ENCODE measurements at places on chromosomes 5 and 9.

GRCh38 chr5:139092741-139093343 lies 105.3 kb downstream of the SIL1 start:
- no peak for DNase-seq

DNA sequence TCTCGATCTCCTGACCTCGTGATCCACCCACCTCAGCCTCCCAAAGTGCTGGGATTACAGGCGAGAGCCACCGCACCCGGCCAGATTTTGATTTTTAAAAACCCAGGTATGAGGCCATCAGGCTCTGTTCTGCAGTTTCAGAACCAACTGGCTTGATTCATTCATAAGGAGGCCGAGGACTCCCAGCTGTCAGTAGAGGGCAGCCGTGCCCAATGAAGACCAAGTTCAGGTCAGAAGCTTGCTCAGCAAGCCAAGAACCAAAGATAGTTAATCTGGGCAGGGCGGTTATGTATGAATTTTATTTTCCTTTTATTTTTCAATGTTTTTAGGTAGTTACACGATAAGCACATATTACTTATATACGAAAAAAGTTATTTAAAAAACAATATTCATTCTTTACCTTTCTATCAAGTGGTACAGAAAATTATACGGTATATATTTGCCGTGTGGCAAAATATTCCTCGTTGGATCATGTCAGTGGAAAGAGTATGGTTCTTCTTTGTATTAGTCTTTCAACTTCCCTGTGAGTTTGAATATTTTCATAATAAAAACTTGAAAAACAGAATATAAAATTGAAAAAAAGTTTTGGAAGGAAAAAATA lies 18.0 kb downstream of the MGAT1 start:
- peak; percentile 79 for DNase-seq

DNA sequence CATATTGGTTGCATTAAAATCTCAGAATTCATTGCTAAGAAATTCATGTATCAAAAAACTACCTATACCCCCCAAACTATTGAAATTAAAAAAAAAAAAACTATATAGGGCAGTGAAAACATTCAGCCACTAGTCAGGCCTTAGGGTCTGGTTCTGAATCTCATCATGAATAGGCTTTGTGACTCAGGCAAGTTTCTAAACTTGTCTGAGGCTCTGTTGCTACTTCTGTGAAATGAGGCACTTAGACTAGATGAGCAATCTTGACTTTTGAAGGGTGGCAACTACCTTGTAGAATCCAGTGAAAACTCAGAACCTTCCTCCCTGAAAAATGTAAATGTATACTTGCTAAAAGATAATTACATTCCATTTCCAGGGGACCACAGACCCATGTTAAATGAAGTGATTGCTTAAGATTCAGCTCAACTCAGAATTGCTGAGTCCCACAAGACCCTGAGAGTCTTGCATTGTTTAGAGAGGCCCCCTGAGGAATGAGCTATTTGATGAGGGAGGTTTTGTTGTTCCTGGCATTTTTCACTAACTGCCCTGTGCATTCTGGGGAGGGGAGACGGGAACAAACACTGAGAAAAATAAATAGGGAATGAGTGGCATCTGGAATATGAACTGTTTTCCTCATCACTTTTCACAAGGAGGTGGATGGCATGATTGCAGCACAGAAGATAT lies 29.5 kb downstream of the RAI14 start:
- DNase-seq = no peak

DNA sequence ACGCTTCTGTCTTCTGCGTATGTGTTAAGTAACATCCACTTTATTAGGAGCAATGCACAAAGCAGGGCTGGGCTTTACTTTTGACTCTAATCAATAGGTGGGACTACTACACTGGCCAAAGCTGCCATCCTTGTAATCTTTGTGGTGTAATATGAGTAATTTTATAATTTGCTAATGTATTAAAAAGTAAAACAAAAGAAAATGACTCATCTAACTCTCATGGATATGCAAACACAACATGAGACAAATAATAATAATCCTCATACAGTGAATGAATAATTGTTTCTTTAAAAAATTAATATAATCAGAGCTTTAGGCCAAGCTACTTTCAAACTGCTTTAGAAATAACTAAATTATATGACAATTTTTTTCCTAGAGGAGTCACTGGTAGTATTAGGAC lies 90.7 kb downstream of the NR3C1 start:
- DNase-seq = no peak

DNA sequence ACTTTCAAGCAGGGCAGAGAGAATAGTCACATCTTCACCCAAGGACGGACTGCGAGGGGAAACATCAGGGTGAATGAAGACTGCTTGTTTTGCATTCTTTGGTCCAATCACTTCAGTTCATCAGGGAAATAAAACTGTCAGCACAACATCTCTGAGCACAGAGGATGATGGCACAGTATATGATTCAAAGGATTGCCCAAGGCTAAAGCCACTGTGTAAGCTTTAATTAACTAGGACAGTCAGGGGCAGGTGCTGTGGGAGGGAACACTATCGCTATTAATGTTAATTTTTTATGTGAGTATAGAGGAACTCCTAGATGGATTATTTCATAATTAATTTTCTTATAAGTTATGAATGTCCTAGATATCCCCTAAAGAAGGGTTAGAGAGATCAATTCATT lies 112.1 kb downstream of the BASP1 start:
- DNase-seq = no peak

- DNase-seq = no peak
These were observed 250.3 kb downstream of the ZSWIM6 start for GRCh38 chr5:61582205-61582820.

GRCh38 chr5:107542831-107543231 lies 127.9 kb downstream of the EFNA5 start:
- DNase-seq = no peak

DNA sequence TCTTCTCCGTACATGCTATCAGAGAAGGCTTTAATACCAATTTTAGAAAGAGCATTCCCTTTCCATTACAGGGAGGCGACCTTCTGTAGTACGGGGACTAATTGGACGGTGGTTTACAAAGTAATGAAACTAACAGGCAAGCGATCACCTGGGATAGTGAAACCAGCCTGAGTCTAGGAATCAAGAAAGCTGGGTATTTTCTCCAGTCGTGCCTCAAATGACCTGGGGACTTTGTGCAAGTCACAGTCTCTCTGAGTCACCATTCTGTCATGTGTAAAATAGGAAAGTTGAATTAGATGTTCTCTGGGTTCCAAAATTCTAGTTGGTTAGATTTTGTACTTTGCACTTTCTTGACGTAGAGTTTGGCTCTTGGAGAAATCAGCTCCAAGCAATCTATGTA lies 22.7 kb upstream of the SSBP2 start:
- DNase-seq = no peak

GRCh38 chr5:131463656-131464055 lies 171.4 kb downstream of the RAPGEF6 start:
- no peak for DNase-seq

DNA sequence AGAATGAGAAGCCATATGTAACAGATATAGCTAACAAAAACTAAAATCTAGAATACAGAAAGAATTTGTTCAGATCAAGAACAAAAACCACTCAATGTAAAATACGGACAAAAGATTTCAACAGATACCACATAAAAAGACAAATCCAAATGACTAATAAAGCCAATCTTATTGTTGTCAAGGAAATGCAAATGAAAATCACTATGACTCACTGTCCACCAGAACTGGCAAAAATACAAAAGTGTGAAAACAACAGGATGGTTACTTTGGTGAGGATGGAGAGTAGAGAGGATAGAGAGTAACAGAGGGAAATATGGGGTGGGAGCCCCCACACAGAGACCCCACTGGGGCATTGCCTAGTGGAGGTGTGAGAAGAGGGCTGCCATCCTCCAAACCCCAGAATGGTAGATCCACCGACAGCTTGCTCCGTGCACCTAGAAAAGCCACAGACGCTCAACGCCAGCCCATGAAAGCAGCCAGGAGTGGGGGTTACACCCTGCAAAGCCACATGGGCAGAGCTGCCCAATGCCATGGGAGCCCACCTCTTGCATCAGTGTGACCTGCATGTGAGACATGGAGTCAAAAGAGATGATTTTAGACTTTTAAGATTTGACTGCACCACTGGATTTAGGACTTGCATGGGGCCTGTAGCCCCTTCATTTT lies 15.2 kb upstream of the RHOBTB3 start:
- no peak for DNase-seq

- no peak for DNase-seq
These were observed 138.8 kb downstream of the ADAMTS16 start for GRCh38 chr5:5278815-5279381.

GRCh38 chr5:116340799-116341198 lies 233.8 kb downstream of the SEMA6A start:
- DNase-seq = no peak

- no peak for DNase-seq
These were observed 3.6 kb downstream of the FBXO38 start for GRCh38 chr5:148387325-148387724.

GRCh38 chr9:91725651-91726050 lies 224.4 kb downstream of the ROR2 start:
- DNase-seq = no peak

DNA sequence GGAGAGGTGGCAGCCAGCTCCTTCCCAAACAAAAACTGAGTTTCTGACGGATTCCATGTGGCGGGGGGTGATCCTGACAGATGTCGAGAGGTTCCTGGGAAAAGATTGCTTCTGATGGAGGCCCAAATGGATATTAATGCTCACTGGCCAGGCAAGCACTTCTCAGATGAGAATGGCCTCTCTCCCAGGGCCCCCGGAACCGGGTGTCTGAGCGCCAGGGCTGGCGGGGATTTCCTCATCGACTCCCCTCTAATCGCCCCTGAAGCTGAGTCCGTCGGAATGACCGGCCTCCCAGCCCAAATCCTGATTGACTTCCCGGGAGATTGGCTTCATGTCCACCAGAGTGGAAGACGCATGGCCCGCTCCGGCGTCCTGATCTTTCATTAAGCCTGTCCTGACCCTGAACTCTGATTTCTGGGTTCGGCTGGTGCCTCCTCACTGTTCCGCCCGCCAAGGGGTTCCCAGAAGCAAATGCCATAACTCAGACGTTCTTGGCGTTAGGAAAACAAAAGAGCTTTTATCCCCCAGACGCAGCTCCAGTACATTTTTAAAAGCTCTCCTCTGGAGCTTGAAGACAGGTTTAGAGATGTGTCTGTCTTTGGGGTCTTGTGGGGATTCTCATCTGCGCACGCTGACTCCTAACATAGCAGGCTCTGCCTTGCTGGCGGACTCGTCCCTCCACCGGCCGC lies 17.6 kb downstream of the FIBCD1 start:
- no peak for DNase-seq

DNA sequence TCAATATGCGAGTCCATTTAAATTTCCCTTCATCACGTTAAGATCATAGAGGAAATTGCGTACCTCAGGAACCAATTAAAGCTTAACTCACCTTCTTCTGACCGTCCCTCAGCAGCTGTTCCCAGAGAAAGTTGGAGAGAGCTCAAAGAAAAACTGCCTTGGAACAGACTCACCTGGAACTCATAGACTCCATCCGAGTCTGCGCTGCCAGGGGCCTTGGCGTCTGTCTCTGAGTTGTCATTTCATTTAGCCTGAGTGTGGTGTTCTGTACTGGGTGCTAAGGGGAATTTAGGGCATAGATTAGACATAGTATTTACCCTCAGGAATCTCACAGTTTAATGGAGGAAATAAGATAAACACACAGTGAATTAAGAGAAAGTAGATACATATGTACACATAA lies 892.7 kb downstream of the TLE1 start:
- DNase-seq = peak; percentile 59

DNA sequence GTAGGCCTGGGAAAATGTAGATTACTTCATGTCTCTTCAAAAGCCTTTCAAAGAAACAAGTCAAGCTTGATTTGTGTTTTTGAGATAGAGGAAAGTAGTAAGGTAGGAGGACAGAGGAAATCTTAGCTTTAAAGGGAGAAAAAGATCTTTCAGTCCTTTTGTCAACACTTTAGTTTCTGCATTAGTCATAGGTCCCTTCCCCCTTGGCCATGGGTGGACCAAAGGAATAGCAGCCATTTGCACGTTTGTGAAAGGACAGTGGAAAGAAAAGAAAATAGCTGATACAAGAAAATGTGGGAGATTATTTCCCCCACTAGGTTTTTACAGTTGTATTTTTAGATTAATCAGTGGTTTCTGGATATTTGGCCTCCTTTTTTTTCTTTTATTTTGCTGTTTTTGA lies 121.9 kb upstream of the GRHPR start:
- DNase-seq = no peak

GRCh38 chr9:134326724-134327601 lies 708 bp downstream of the RXRA start:
- DNase-seq = no peak

GRCh38 chr9:127388856-127389238 lies 8.1 kb upstream of the SLC2A8 start:
- DNase-seq = no peak

DNA sequence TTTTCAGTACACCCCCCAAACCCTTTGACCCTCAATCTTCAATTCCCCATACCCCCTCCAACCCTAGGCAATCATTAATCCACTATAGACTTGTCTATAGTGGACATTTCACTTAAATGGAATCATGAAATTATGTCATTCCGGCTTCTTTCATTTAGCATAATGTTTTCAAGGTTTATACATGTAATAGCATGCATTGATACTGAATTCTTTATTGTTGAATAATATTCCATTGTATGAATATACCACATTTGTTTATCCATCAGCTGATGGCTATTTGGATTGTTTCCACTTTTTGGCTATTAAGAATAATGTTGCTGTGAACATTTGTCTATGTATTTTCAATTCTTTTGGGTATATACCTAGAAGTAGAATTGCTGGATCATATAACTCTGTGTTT lies 238.8 kb downstream of the PDE4D start:
- no peak for DNase-seq

DNA sequence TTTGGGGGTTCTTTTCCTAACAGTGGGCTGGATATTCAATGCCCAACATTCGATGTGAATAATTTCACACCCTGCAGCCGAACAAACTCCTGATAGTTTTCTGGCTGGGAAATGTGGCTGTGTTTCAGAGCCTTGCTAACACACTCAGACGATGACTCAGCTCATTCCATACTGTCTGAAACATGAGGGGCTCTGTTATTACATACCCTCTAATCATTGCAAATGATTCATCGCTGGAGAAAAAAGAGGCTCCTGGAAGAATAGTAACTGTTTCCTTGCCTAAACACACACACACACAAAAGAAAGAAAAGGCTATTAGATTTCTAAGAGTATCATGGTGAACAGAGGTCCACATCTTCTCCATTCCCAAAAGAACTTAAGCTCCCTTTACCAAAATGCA lies 75.8 kb downstream of the OXCT1 start:
- DNase-seq = peak; percentile 53

GRCh38 chr5:1667648-1668140 lies 131.9 kb downstream of the MRPL36 start:
- DNase-seq = no peak

DNA sequence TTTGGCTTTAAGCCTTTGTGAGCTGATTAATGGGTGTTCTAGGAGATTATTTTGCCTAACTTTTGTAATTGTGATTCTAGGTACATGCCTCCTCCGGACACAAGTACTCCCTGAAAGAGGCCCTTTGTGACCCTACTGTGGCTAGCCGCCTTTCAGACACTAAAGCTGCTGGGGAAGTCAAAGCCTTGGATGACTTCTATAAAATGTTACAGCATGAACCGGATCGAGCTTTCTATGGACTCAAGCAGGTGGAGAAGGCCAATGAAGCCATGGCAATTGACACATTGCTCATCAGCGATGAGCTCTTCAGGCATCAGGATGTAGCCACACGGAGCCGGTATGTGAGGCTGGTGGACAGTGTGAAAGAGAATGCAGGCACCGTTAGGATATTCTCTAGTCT lies 13.6 kb downstream of the ITGA1 start:
- DNase-seq = no peak
